ENCODE measurements at places on chromosomes 2 and 18.

DNA sequence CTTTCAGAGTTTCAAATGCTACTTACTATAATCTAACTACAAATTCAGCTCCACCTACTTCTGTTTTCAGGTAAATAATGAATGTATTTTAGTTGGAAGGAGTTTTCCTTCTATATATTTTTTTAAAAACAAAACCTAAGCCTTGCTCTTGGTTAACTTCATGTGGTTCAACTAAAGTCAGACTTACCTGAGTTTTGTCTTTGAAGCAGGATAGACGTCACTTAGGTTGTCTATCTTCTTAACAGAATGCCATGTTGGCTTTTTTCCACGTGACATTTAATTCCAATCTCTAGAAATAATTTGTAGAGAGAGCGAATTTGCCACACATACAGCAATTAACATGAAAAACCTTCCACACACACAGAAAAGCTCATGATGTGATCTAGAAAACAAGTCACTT lies 43.9 kb upstream of the CYTIP start:
- no peak for DNase-seq

DNA sequence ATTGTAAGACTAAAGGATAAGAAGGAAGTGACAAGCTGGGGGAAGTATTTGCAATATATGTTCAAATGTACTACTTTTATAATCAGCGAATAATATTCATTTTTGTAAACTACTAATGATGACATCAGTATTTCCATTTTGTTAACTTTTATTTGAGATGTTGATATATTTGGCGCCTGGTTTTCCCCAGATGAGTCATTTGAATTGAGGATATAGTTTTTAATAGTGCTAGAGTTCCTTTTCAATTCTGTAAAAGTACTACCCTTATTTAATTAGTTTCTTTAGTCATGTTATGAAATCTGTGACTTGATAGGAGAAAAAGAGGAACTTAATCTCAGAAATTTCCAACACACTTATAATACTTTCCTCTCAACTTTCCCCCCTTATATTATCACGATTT lies 495.3 kb downstream of the IRS1 start:
- DNase-seq, result no peak

DNA sequence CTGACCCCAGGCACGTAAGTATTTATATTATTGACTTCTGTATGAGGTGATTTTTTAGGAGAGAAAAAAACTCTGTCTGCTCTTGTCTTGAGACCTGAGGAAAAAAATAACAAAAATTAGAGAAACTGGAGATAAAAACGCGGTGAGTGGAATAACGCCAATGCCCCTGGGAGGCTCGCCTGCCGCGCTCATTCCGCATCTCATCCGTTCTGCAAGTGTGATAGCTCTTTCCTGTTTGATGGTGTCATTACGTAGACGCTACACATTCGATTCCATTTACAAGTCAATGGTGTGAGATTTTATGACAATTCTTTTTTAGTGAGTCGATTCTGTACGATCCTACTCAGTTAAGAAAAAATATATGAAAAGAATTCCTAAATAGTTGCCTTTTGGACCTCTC lies 194.3 kb upstream of the SMIM21 start:
- DNase-seq, result no peak

DNA sequence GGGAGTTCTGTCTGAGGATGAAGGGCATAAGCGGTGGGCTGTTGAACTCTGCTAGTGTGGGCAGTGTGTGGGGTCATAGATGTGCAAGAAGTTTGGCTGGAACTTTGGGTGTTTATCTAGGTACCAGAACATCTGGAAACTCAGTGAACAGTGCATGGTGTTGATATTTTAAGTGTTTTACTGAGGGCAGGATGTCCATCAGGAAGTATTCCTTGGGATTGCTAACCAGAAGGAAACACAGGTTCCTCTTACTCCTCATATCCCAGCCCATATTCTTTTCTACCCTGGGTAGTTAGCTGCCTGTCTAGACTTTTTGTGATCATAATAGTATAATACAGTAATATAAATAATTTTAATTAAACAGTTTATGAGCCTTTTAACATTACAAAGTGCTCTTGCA lies 15.5 kb downstream of the BABAM2 start:
- no peak for DNase-seq

- DNase-seq, result no peak
These were observed 8.7 kb downstream of the STK17B start for GRCh38 chr2:196162586-196163175.

GRCh38 chr18:24735624-24736231 lies 275.3 kb downstream of the HRH4 start:
- DNase-seq, result no peak

- no peak for DNase-seq
These were observed 133.4 kb upstream of the ITGA6 start for GRCh38 chr2:172293952-172294351.

GRCh38 chr2:69798909-69799526 lies 30.4 kb upstream of the GMCL1 start:
- DNase-seq, result no peak

GRCh38 chr2:29238497-29238896 lies 123.3 kb downstream of the CLIP4 start:
- no peak for DNase-seq

GRCh38 chr2:133862400-133862977 lies 294.2 kb upstream of the NCKAP5 start:
- DNase-seq, result no peak

DNA sequence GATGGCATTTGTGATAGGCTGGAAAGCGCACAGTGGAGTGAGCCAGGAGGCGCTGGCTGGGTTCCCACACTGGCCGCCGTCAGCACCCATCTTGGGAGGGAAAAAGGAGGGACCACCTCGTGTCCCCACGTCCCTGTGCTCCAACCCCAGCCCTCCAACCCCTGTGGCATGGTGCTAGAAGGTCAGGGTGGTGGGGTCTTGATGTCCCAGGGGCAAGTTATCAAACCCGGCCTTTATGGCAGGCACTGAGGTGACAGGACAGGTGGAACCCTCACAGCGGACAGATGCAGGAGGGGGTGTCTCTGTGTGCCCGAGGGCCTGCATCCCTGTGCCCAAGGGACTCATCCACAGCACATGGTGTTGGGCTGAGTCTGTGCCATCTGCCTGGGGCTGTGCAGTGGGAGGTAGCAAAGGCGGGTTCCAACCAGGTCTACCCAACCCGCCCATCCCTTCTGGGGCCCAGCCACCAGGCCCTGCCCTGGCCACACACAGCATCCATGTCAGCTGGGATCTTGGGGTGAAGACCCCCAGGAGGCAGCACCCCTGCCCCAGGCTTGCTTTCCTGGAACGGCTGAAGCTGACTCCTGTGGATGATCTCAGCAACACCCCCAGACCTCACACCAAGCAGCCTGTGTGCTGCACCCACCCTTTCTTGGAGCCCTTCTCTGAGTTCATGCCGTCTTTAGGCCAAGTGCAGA lies 246.1 kb downstream of the NDUFA10 start:
- DNase-seq, result no peak

DNA sequence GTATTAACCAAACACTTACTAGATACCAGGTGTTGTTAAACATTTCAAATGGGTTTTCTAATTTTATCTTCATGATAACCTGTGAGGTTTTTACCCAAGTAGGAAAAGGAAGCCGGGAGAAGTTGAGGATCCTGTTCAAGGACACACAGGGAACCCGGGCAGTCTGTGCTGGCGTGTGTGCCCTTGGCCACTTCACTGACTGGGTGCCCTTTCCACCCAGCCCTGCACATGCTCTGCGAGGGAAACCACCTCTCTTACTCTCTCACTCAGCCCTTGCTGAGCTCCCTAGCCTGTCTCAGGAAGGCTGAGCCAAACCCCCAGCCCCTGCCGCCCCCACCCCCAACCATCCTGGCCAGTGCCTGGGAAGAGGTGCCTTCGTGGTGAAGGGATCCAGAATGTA lies 51.8 kb downstream of the TEX44 start:
- no peak for DNase-seq

- DNase-seq, result no peak
These were observed at the start of gene PLA2R1 for GRCh38 chr2:160062292-160063005. TSS of gene PLA2R1 (minus strand) at chr2:160062615. CDS start at chr2:160062403, 212 bp downstream.

GRCh38 chr2:238518172-238518820 lies 91.6 kb downstream of the ASB1 start:
- DNase-seq, result no peak

GRCh38 chr18:23578067-23578701 lies 8.1 kb downstream of the NPC1 start:
- DNase-seq, result no peak

GRCh38 chr2:444937-445884 lies 157.3 kb upstream of the ALKAL2 start:
- DNase-seq, result no peak

- DNase-seq, result no peak
These were observed 51.5 kb downstream of the USP37 start for GRCh38 chr2:218516614-218517013.

DNA sequence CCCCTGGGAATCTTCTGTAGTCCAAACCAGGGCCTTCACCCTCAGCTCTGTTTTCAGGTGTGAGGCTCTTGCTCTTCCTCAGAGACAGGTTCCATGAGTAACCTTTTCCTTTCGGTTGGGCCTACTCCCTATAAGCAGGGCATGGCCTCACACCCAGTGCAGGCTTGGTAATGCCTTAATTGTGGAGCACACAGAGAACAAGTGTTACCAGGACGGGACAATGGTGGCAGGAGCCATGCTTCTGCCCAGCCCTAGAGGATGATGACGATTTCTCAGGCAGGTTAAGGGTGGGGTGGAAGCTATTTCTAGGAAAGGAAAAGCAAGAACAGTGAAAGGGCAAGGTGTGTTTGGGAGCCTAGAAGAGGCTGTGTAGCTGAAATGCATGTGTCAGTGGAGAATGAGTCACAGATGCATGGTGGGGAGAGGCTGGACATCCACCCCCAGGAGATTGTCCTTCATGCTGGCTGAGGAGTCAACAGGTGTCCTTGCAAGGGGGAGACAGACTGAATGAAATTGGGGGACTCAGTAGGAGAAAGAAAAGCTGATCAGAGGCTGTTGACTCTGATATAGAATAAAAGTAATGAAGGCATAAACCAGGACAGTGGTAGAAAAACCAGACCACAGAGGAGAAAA lies 22.0 kb upstream of the SERPINB12 start:
- no peak for DNase-seq

DNA sequence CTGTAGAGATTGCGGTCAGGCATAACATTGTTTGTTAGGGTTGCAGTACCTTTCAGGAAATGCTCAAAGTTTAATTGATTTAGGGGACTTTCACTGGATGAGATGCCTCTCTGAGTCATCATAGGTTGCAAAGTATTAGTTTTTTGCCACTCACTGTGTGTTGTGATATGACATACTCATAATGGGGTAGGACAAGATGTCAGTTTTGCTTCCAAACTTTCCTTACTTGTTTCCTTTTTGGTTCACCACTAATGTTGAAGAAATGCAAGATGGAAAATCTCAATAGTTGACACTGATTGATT lies 35.0 kb upstream of the PTH2R start:
- no peak for DNase-seq

DNA sequence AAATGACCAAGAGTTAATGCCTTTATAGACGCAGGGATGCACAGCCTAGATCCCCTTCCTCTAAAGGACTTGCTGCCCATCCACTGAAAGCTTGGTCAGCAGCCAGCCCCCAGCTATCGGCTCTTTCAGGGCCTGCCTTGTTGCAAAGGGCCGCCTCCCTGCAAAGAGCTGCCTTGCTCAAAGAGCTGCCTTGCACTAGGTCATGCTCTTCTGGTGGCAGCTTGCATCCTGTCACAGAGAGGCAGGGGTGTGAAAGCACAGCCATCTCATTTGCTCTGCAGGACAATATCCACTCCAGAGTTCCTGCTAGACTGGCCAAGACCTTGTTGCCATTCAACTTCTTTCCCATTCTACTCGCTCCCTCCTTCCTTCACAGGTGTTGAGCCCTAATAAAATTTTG lies 137.1 kb downstream of the MCFD2 start:
- DNase-seq, result no peak

DNA sequence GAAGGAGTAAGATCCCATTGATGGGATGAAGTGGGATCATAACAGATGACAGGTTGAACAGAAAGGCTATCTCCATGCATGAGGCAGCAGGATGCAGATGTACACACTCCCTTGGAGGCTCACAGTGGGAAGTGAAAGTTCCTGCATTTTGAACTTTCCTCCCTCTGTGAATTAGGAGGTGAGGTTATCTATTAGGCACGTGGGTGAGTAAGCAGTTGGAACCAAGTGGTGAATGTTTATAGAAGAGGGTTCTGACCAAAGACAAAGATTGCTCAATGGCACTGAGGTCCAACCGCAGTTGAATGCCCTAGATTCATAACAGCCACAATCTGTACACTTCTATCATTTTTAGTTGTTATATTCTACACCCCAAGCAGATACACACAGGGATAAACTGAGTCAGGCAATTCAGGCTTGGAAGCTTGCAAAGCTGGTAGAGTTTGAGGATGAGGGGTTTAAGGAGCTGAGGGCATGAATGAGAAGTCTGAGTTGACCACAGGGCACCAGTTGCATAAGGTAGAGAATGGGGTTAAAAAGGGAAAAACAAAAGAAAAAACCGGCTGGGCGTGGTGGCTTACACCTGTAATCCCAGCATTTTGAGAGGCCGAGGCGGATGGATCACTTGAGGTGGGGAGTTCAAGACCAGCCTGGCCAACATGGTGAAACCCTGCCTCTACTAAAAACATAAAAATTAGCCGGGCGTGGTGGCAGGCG lies 7.1 kb upstream of the KCMF1 start:
- no peak for DNase-seq

GRCh38 chr2:18580606-18581005 lies 8.8 kb downstream of the NT5C1B start:
- DNase-seq, result no peak

GRCh38 chr2:120398996-120399888 lies 53.3 kb downstream of the INHBB start:
- no peak for DNase-seq

GRCh38 chr18:57561728-57562423 lies 24.6 kb downstream of the FECH start:
- no peak for DNase-seq

DNA sequence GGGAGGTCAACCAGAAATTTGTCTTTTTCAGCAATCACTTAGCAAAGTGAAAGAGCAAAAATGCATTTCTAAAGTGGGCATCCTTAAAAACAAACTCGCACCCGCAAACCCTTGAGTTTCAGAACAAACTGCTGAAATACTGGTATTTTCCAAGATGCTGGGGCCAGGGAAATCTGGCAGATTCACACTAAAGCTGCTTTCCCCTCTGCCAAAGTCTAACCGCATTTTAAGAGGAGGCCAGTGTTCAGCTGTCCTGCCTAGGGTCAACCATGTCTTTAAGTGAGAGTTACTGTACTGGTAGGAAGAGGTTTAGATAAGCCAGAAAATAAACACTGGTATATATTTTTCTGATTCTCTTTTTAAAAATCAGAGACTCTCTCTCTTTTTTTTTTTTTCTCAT lies 55.9 kb downstream of the ACVR1 start:
- DNase-seq, result no peak

Data from stimulated activated CD8-positive, alpha-beta memory T cell treated with anti-CD3 and anti-CD28 coated beads, Interleukin-4, amount 100 ng/mL, for 24 hours (primary cell).